ENCODE measurements at places on chromosomes 12 and 14.

DNA sequence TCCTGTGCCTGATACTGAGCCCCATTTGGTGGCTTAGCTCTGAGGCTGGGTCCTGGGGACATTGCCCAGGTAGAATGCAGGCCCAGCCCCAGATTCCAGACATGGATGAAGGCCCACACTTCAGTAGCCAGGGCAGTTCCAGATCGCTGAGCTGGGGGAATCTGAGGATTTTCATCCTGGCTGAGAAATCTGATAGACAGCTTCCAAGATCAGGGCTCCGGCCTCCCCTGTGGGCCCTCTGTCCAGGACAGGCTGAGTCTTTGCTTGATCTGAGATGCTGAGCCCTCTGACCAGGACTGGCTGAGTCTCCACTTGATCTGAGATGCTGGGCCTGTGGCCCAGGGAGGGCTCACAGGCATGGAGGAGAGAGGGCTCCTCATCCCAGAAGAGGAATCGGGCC is 3.3 kb upstream of the RASAL1 start:
- DNase-seq = no peak

- DNase-seq = no peak
Observed at GRCh38 chr12:29309320-29309902, 71.6 kb downstream of the ERGIC2 start.

DNA sequence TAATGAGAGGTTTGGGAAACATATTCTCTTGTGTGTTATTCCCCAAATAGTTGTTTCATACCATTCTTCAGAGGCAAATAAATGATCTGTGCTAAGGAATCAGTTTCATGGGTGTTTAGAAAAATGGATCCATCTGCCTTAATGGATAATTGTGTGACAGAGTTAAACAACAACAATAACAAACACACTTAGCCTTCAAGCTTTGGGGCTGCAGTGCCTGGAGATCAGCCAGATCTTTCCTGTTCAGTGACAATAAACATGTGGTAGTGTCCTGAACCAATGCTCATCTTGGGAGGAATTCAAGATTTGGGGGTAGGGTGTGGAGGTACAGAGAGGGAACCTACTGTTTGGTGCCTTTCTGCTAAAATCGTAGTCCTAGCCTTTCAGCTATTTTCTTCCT is 93.7 kb upstream of the PRICKLE1 start:
- no peak for DNase-seq

- no peak for DNase-seq
Observed at GRCh38 chr14:30921305-30921704, 46.9 kb downstream of the COCH start.

- DNase-seq = no peak
Observed at GRCh38 chr14:22898302-22899090, 15.5 kb downstream of the REM2 start.

DNA sequence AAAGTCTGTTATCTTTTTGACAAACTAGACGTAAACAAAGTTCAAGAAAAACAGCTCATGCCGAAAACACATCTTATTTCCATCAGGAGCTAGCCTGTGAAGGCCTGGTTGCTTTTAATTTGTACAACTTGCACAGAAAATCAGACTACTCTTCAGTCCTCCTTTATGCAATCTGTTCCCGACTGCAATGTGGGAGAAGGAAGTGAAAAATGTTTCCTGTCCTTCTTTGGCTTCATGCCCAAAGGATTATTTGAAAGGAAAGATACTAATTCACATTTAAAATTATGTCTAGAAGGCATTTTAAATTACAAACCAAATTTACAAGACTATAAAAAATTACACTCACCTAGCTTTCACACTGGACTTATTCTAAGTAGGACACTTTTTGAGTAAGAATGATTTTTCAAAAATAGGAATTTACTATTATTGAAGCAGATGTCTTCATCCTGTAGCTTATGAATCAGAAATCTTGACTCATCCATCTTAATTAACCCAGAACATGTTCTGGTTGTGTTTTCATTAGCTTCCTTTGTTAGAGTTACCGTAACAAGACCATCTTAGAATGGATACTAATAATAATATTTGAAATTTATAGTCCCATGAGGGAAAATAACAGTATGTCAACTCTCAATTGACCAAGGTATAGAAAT is 272.6 kb downstream of the PRKD1 start:
- DNase-seq = no peak

GRCh38 chr14:50013198-50013918 is 103.0 kb downstream of the VCPKMT start:
- no peak for DNase-seq

DNA sequence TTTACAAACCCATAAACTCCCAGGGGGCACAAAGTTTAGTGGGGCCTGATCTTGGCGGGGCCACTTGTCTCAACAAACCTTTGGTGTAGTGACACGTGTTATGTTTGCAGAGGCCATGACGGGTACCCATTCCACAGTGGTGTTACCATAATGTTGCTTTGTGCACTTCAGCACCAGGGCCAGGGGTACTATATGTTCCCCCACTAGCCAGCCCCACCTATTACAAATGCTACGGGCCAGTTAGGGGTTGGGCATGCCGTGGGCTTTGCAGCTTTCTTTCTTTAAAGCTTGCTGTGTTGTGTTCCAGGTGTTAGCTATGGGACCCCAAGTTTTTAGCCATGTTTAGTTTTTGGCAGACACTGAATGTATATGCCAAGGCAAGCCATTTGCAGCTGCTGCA is 30.8 kb upstream of the G2E3 start:
- no peak for DNase-seq

DNA sequence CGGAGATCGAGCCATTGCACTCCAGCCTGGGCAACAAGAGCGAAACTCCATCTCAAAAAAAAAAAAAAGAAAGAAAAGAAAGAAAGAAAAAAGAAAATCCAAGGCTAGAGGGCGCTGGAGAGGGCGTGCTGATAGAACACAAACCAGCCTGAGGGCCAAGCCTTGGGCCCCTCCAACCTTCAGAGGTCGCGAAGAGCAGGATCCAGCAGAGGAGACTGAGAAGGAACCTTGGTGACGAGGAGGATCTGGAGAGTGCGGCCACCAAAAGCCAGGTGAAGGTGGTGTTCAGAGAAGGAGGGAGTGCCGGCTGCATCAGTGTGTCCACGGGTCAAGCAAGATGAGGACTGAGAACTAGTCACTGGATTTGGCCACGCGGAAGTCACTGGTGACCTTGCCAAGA is 4.1 kb upstream of the DYNC1H1 start:
- DNase-seq = no peak

DNA sequence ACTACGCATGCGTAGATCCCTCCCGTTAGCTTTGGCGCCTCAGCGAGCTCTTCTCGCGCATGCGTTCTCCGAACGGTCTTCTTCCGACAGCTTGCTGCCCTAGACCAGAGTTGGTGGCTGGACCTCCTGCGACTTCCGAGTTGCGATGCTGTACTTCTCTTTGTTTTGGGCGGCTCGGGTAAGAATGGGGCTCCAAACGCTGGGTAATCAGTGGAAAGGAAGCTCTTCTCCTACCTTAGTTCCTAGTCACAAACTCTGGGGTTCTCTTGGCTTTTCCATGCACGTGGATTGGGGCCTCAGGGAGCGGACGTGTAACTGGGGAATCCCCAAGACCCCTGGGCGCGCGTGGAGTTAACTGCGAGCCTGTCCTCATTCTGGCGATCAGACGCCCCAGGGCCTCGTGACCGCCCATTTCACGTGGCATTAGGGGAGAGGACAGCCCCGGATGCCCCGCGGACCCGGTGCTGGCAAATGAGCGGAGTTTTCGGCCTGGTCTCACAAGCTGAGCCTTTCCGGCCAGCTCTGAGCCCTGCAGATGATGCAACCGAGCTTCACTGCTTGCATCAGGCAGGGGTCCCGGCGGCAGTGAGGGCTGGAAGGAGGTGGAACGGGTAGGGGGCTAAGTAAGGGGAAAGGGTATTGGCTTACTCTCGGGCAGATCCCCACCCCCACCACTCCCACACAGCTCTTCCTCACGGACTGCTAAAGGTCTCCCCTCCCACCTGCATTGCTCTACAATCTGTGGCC is at the start of gene SHMT2:
TSS of gene SHMT2 (plus strand) at position 78 of the 747 bp plus-strand sequence. CDS start at position 146, 68 bp downstream.
- DNase-seq = peak; percentile 89

DNA sequence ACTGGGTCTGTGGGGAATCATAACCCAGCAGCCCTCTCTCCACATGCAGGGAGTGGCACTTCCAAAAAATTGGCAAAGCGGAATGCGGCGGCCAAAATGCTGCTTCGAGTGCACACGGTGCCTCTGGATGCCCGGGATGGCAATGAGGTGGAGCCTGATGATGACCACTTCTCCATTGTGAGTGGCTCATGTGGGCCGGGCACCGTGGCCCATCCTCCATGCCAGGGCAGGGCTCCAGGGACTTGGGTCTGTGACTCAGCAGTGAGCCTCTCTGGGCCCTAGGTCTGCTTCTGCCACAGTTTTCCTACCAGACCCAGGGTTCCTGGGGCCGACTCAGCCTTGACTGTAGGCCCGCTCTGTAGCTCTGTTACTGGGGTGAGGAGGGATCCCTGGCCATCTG is 2.2 kb downstream of the NPFF start:
- DNase-seq = no peak

DNA sequence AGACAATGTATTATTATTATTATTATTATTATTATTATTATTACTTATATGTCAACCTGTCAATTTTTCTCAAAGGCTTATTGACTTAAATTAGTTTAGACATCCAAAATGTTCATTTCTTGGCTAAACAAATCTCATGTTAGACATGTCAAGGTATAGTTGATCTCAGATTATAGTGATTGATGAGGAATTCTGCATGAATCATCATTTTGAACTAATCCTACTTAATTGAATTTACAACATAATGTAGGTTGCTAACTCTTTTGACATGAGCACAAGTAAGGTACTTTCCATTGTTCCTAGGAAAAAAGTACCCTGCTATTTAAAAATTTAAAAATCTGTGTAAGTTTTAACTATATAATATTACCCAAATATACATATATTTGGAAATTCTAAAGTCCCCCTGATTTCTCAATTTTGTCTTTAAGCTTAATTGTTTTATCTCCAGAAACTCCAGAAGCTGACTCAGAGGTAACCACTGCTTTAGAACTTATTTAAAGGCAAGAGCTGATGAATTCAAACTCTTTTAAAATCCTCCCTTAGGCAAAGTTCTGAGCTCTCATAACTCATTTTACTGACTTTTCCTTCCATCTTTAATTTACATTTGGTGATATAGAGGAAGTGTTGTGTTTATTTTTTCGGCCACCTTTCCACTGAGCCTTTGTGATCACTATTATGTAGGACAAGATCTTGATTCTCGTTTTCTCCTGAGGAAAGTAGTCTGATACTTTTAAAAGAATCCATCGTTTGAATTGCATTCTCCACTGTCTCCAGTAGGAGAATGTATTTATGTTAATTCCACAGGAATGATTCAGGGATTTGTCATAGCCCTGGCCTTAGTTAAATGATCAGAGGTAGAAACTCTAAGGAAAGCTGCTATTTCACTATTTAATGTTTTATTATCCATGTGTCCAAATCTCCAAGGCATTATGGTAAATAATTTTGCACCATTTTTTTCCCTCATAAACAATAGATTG is 1304.5 kb downstream of the AACS start:
- no peak for DNase-seq

DNA sequence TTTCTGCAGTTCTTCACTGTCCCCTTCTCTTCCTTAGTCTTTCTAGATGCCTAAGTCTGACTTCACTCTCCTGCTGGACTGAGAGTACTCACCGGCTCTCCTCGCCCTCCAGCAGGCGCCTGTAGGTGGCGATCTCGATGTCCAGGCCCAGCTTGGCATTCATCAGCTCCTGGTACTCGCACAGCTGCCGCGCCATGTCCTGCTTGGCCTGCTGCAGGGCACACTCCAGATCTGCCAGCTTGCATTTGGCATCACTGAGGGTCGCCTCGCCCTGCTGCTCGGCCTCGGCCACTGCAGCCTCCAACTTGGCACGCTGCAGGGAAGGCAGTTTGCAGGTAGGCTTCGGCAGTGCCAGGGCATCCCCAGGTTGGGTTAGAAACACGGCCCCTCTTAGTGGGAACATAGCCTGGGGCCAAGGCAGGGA is 5.2 kb downstream of the KRT84 start:
- DNase-seq = no peak

GRCh38 chr12:112165624-112166023 is 40.3 kb downstream of the TRAFD1 start:
- DNase-seq = no peak

DNA sequence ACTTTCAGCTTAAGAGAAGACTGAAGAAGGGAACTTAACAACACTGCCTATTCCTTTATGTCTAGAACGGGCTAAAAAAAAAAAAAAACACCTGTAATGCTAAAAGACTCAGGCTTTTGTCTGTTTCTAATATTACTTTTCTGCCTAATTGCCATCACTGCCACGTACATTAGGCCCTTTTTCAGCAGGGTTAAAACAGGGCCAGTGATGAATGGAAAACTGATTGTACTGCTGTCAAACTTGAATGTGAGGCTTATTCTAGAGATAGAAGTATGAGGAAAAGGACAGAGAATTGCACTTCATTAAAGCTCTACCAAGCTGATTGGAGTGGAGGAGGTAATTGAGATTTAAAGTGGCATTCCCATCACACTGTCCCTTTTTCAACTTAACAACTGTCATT is 535.8 kb downstream of the PRKD1 start:
- DNase-seq = no peak

- no peak for DNase-seq
Observed at GRCh38 chr12:52521568-52522266, 1.5 kb upstream of the KRT5 start.

- no peak for DNase-seq
Observed at GRCh38 chr12:100959481-100959880, 164.9 kb downstream of the ANO4 start.

DNA sequence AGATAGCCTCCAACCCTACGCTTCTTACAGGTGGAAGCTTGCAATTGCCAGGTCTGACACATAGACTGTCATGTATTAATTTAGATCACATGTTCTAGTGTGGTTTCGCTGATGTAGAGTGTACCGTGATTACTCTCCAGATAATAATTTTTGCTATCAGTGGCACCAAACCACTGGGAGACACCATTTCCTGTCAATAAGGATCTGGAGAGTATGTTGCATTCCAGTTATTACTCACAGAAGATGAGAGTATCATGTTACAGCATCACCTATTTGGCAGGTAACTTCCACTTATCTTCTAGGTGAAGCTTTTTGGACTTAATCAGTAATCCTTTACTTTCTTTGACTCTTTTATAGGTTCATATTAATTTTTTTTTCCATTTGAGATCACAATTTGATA is 147.2 kb downstream of the HELB start:
- no peak for DNase-seq

GRCh38 chr14:22403296-22403695 is 185.7 kb downstream of the DAD1 start:
- DNase-seq = no peak
